Activated CD8-positive, alpha-beta memory T cell treated with anti-CD3 and anti-CD28 coated beads for 4 hours (primary cell): ENCODE measurements at places on chromosomes 12 and 14.
A peak's percentile ranks its signal among the peaks of the same experiment; 100 is the strongest.

- no peak for DNase-seq
Measured at GRCh38 chr12:87924149-87924548, 105.1 kb downstream of the C12orf50 start.

GRCh38 chr14:69351385-69351784 is 46.7 kb downstream of the ERH start:
- no peak for DNase-seq

GRCh38 chr12:3419558-3419957 is 71.4 kb upstream of the PRMT8 start:
- DNase-seq, result no peak

GRCh38 chr12:89977405-89978085 is 268.9 kb upstream of the ATP2B1 start:
- DNase-seq, result no peak

- DNase-seq, result no peak
Measured at GRCh38 chr14:77489041-77489440, 9.6 kb downstream of the ISM2 start.

DNA sequence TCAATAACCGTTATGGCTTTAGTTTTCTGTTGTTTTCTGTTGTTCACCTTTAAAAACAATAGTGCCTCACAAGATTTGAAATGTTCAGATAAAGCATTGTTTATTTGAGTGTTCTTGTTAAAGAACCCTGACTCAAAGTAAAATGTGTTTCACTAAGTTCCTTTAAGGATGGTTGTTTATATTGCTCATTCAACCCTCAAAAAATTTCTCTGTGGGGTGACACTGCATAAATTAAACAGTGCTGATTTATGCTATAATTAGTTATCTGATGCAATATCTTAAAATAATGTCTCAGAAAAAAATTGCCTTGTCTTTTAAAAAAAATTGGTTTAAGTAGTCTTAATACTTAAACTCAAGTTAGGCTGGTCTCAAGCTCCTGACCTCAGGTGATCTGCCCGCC is 775.1 kb downstream of the FLRT2 start:
- DNase-seq, result no peak

DNA sequence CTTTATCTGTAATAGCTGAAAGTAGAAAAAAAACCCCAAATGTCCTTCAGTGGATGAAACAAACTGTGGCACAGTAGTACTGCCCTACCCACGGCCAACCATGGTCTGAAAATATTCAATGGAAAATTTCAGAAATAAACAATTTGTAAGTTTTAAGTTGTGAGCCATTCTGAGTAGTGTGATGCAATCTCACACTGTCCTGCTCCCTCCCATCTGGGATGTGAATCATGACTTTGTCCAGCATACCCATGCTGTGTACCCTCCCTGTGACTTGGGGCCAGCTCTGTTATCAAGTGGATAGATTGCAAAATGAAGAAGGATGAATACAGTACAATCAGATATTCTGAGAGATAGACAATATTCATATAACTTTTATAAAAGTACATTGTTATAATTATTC is 106.2 kb downstream of the SMOC1 start:
- DNase-seq, result no peak

DNA sequence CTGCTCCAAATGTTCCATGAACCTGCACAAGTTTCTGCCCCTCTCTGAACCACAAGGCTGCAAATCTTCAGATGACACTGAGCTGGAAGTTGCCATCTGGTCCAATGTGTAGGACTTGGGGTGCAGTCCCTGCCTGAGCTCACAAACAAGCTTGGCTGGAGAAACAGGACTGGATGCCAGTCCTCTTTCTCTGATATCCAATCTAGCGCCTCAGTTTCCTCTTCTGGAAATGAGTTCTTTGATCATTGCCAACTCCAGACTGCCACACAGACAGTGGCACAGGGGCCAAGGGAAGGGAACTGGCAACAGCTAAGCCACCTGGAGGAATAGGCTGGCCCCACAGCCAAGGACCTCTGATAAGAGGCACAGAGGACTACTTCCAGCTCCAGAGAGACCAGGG is 15.5 kb downstream of the CMKLR1 start:
- DNase-seq, result no peak

- DNase-seq, result no peak
Measured at GRCh38 chr12:66636771-66637170, 42.1 kb downstream of the GRIP1 start.

GRCh38 chr12:122079033-122079531 is 526 bp downstream of the MLXIP start:
- no peak for DNase-seq

DNA sequence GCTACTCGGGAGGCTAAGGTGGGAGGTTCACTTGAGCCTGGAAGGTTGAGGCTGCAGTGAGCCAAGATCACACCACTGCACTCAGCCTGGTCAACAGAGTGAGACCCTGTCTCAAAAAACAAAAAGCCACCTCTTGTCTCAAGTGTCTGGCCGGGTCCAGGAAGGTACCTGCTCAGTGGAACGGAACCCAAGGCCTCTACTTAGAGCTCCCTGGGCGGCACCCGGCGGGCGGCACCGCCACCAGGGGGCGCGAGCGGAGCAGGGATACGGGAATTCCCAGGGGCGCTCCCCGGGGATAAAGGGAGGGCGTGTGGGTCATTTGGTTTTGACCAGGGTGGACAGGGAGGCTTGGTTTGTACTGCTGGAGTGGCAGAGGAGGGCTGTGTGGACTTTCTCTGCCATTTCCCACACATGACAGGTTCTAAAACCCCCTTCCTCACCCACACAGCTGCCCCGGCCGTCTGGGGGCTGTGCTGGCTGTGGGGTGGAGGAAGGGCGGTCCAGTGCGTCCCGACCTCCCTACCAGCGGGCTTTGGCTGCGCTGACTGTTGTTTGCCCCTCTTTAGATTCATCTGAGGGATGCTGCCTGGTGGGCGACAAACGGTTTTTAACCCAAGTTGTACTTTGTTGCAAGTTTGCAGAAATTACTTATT is 91.4 kb downstream of the SETD3 start:
- no peak for DNase-seq

DNA sequence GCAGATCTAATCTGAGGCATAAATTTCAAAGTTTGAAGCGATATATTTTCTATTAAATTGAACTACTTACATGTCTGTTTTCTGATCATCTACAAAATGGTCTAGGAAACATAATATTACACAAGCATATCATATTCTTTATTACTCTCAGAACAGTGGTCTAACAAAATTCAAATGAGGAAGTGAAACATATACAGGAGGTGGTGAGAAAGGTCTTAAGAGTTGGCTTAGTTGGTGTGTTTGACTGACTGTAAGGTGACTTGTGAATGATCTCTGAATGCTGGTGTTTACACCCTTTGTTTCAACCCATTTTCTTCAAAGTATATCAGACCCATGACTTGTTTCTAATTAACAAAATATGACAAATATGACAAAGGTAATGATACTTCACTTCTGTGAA is 1156.8 kb downstream of the SLC16A7 start:
- DNase-seq, result no peak

- DNase-seq, result no peak
Measured at GRCh38 chr12:79373896-79374499, 316.8 kb downstream of the PAWR start.

DNA sequence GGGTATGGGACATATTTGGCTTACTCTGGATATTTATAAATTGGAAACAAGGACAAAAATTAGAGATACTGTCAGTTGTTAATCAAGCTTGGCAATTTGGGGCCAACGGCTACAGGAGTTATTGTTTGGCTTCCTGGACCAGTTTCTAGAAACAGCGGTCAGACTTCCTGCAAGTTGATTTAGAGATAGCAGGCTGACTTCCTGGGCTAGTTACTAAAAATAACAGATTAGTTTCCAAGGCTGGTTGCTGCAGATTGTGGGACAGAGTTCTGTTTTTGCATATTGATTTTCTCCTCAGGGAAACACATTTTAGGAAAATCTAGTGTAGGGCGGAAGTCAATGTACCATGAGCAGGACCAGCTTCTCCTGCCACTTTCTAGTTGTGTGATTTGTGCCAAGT is 144.0 kb upstream of the TMPO start:
- DNase-seq, result no peak

DNA sequence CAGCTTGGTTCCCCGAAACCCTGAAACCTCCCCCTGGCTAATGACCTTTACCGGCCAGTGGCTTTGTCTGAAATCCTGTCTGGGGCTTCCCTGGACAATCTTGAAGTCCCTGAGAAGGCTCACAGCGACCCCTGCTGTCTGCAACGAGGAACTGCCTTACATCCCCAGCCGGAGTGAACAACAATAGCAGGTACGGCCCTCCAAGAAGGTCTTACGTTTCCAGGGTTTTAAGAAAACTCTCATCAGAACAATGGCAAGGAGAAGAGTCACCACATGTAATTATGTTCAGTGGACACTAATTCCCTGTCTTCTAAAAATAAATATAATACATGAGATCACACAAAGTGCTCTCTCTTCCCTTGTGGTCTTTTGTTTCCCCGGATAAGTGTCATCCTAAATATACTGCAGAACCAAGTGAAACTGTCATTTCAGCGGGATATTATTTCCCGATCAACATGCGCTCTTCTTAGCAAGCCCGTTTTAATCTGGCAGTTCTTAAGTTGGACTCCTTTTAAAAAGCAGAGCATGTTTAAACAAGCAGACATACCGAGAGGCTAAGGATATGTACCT is 53.3 kb downstream of the RBM19 start:
- peak; percentile 25 for DNase-seq

DNA sequence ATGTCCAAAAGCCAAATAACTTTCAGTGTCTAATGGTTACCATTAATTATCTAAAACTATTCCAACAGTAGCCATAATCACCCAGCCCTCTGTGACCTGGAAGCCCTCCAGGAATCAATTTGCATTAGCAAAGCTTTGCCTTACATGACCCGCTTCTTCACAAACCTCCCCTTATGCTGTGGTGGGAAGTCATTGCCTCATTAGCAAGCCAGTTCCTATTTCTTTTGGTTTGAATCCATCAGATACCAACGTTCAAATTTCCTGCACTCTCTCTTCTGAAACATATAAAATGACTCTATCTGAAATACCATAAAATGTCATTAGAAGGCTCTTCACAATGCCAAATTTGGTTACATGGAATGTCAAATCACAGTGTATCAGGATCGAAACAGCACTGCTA is 268.3 kb upstream of the PRKD1 start:
- no peak for DNase-seq

DNA sequence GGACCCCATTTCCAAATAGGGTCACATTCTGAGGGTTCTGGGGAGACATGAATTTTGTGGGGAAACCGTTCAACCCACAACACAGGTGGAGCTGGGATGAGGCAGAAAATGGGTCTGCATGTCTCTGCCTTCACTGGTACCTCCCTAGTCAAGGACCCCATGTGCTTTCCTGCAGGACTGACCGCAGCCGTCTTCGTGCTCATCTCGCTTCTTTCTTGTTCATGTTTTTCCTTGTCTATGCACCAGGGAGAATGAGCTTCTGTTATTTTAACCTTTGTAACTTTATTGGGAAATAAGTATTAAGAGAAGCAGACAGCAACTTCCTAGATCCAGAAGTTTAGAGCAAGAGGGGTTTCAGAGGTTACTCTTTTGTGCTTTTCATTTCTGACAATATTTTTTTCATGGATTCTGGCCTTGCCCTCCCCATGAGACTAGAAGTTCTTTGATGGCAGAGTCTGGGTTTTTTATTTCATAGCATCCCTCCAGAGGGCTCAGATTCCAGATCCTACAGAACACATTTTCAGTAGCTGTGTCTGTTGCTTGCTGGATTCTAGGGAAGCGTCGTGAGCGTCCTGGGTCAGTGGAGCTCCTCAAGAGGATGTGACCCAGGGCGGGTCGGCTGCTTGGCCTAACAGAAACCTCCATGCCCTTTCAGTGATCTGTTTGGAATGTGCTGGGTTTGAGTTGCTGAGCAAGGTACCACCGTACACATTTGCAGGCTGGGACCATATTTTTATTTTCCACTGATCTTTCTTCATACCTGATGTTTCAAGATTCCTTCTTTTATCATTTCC is 104.2 kb downstream of the ADGRD1 start:
- no peak for DNase-seq

- DNase-seq, result no peak
Measured at GRCh38 chr12:115506822-115507559, 770.5 kb downstream of the MED13L start.

GRCh38 chr12:107497231-107497630 is 188.4 kb upstream of the PWP1 start:
- DNase-seq, result no peak

DNA sequence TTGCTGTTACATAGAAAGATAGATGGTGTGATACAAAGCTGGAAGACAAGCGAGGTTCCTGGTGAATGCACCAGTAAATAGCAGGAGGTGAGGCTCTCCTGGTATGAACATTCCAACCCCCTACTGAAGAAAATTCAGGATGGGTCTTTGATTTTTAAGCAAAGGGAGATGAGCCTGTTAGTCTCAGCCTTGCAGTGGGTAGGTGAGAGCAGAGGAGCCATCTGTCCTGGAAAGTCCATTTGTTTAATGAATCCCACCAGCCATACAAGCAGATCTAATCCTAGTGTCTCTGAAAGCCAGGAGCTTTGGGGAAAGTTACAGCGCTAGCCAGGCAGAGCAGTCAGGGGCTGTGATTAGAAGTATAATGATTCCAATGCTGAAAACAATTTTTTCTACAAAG is 234.8 kb upstream of the FOXN3 start:
- no peak for DNase-seq

GRCh38 chr14:32737621-32738020 is 201.1 kb upstream of the NPAS3 start:
- DNase-seq, result no peak

DNA sequence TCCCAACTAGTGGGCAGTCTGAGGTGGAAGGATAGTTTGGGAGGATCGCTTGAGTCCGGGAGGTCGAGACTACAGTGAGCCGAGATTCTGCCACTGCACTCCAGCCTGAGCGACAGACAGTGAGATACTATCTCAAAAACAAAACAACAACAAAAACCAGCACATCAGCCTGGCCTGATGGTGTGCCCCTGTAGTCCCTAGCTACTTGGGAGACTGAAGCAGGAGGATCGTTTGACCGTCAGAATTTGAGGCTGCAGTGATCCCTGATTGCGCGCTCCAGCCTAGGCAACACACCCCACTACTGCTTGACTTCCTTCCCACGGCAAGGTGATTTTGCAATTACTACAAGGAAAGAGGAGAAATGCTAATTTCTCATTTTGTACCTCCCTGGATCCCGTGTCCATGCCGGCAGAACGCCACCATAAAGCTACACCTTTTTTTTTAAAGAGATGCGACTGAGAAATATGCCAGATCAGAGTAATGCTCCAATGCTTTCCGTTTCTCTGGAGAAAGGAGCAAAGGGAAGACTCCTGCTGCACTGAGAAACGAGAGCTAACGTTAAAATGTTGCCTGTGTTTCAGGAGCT is 672 bp upstream of the SCFD1 start:
- no peak for DNase-seq
